Effector CD8-positive, alpha-beta T cell (primary cell): ENCODE measurements at places on chromosomes 11 and 22.

DNA sequence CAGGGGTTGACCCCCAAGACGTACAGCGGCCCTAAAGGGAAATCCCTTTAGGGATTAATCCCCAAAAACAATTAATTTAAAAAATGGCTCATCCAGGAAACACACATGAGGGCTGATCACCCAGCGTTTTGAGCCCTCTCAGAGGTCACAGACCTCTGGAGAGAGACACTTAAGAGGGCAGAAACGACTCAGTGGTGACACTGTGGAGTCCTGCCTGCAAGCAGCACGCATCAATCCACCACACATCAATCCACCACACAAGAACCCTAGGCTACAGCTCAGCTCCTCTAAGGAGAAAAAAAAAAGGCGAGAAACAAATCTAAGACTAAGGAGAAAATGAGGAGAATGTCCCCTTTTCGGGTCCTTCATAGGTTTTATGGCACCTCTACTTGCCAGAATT, 12.5 kb upstream of the SELENOH start:
- DNase-seq: no peak

DNA sequence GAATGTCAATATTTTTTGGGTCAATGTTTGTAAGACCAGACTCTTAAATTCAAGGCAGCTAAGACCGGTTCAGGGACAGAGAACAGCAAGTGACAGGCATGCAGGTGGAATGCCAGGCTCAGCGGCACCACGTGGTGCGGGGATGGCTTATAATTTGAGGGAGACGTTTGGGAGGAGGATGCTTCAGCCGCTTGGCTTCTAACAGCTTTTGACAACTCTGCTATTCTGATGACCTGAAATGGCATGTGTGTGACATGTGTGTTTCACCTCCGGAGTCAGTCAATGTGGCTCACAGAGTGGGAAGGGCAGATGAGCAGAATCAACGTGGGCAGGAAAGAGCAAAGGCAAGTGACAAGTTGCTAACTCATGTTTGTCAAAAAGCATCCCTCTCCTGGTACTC, 228.3 kb downstream of the KIRREL3 start:
- DNase-seq: no peak

- no peak for DNase-seq
Observed at GRCh38 chr22:47659467-47660223, 897.2 kb downstream of the TBC1D22A start.

GRCh38 chr11:62771144-62772021, at the start of gene TAF6L:
Gene TAF6L, plus strand, starts transcription at chr11:62771396. Its CDS starts 4,388 bp downstream, at chr11:62775784.
- peak; percentile 89 for DNase-seq

- no peak for DNase-seq
Observed at GRCh38 chr11:126526471-126526870, 171.0 kb downstream of the ST3GAL4 start.

GRCh38 chr11:1220941-1221721, 1.7 kb upstream of the MUC5B start:
- DNase-seq: no peak

GRCh38 chr11:92050305-92050704, 174.3 kb upstream of the FAT3 start:
- DNase-seq: no peak

DNA sequence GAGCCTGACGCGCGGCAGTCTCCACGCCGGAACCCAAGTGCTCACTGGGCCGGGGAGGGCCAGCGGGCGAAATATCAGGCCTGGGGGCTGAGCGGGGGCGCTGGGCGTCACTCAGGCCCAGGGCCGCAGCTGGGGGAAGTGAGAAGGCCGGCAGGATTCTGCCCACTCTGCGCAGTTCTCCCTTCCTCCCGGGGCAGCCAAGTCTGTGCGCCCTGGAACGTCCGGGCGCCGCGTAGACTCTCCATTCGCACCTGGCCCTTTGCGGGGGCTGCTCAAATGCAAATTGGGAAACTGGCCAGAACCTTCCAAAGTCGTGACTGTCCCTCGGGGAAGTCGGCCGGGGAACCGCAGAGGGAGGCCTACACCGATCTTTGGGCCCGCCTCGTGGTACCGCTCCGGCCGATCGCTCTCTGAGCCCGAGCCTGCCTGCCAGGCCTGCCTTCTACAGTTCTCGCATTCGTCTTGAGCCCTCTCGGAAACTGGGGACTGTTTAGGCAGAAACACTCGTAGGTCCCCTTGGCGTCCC, 2.2 kb upstream of the SLC6A5 start:
- DNase-seq: no peak

- DNase-seq: no peak
Observed at GRCh38 chr11:70530629-70531185, 132.4 kb downstream of the CTTN start.

GRCh38 chr11:45382133-45382878, 96.2 kb upstream of the SYT13 start:
- DNase-seq: no peak

- no peak for DNase-seq
Observed at GRCh38 chr11:8309311-8309710, 45.6 kb upstream of the LMO1 start.

DNA sequence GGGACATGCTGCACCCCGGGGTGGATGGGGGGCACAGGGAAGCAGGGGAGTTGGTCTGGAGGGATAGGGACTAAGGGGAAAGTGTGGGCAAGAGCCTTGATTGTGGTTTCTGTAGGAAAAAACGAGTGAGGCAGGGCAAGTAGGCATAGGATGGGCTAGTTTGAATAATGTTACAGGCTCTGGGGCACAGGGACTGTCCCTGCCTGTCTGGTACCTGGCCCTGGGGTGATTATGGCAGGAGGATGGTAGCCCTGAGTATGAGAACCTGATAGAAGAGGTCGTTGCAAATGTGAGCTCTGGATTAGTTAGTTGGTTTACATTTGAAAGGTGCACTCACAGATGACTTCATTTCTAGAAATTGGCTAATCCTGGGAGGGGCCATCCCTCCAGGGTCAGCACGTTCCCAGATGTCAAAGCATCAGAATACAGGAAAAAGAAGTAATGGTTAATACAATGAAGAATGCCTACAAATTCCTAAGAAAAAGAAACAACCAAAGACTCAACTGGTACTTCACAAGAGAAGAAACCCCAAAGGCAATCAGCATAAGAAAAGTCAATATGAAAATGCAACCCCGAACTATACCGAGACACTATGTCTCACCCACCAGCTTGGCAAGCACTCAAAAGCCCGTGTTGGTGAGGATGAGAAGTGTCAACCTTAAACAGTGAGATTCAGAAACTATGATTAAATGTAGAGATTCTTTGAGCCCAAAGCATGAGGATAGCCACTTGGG, 11.3 kb upstream of the SMIM38 start:
- DNase-seq: no peak

DNA sequence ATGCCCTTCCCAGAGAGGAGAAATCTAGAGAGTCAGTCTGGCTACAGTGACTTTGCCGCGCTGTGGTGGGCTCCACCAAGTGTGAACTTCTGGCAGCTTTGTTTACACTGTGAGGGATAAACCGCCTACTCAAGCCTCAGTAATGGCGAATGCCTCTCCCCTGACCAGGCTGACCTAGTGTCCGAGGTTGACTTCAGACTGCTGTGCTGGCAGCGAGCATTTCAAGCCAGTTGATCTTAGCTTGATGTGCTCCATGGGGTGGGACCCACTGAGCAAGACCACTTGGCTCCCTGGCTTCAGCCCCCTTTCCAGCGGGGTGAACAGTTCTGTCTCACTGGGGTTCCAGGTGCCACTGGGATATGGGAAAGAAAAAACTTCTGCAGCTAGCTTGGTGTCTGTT, 38.6 kb upstream of the PTH start:
- no peak for DNase-seq

DNA sequence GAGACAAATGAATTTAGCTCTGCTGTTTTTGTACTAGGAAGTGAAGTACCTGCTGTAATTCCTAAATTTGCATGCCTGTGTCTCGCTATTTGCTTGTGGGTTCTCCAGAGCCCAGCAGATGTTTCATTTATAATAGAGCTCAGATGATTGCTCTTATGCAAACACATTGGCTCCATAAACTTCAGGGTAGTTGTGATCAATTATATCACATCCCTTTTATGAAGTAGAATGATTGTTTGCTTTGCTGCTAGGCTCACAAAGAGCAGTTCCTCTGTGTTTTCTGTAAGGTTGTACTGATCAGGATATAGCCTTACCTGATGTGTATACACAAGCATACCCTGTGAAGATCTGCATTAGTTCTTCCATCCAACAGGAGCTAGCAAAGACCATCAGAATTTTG, 64.1 kb downstream of the C11orf87 start:
- no peak for DNase-seq

- no peak for DNase-seq
Observed at GRCh38 chr11:19679952-19680828, 32.4 kb upstream of the NAV2 start.

DNA sequence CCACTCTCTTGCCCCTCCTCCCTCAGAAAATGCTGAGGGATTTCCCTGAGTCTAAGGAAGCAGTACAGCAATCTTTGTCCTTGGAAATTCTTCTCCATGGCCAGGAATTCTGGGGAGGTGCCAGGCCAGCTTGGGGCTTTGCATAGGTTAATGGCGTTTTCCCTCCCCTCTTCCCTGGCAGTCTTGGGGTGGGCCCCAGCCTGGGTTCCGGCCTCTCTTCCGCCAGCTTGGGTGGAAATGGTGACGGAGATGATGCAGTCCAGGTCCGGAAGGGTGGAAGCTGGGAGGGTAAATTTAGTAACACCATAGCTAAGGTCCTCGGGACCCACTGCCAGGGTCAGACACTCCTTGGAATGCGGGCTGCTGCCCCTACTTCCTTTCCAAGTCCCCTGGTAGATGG, 5.0 kb downstream of the PHLDB1 start:
- no peak for DNase-seq

DNA sequence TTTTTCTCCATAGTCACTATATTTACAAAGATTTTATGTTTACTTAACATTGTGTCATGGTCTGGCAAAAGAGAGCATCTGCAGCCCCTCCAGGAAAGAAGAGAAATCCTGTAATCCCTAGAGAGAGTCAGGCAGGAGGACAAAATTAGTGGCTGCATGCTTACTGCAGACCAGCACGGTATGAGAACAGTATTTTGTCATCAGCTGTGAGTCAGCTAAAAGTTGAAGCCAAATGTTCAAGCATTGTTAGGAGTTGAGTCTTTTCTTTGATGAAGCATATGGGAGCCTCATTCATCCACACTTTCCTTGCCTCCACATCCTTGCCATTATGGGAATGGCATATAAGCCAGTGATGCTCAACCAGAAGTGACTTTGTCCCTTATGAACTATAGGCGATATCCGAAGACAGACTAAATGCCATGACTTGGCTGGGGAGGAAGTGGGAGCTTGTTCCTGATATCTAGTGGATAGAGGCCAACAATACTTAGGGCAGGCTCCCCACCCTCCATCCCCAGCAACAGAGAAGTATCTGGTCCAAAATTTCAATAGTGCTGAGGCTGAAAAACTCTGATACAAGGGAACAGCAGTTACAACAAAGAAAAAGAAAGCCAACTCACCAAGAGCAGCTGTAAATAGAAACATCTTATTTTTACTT, 112.0 kb upstream of the OR5AK2 start:
- no peak for DNase-seq

DNA sequence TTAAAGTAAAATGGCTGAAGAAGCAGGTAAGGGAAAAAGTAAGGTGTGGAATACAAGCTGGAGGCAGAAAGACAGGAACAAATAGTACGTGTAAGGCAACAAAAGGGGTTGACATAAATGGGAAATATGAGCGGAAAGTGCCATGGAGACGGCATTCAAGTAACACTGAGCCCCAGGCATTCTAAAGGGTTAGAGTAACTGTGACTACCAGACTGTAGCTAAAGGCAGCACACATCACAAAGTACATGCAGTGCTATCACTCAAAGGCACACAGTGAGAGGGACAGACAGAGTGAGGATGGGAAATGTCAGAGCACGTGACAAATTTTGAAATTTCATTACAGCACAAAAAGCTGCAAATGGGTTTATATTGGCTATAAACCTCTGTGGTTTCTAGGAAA, 13.9 kb upstream of the MAML2 start:
- no peak for DNase-seq

DNA sequence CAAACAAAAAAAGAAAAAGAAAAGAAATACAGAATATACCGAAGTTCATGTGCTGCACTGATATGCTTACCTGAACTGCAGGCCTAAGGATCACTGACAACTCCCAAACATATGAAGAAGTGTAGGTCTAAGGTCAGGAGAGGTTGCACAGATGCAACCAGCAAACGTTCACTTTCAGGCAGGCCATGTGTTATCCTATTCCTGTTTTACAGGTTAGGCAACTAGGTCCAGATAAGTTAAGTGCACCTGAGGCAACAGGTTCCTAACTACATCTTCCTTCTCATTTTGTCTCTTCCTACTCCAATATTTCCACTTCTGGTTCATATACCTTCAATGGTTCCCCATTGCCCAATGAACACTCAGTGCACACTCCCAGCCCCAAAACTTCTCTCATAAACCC, 15.1 kb downstream of the PI4KA start:
- no peak for DNase-seq

DNA sequence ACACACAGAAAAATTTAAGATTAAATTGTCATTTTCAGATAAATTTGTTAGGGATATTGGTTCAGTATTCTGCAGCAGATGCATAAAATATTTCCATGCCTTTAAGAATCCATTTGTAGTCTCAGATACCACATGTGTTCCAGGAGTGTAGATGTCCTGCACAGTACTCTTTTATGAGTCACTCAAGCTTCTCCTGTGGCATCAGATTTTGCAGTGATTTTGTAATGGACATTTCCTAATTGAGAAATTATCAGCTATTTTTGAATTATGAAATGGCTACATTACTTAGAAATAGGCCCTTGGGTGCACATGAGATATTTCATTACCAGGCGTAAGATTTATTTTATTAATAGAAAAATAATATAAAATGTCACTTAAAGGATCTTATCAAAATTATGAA, 18.9 kb downstream of the MMP3 start:
- no peak for DNase-seq

DNA sequence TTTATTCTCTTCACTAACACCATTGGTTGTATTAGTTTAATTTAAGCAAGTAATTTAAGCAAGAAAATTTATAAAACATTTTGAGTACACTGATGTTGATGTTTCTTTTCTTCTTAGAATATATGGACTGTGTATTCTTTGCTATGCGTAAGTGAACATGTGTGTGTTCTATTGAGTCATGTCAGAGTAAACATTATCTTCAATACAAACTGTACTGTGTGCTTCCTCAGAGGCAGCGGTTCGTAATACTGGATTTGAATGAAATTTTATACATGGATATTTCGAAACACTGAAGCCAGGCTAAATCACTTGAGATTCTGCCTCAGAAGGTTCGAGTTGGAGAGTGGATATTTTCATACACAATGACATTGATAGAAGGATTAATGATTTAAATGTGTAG, 452.6 kb downstream of the LUZP2 start:
- DNase-seq: no peak

DNA sequence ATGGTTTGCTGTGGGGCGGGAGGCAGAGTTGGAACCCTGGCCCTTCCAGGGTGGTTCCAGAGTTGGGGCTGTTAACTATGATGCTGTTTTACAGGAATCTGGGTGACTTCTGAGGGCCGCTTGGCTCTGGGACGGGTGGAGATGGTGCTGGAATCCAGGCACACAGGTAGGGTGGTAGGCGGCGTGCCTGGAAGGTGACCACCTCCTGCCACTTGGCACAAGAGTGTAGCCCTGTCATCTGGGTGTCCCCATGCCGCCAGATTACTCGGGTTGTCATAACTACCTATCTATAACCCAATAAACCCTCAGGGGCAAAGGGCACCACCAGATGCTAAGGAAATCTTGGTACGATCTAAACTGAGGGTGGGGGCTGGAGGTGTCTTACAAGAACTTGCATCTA, 1.3 kb downstream of the CARS1 start:
- no peak for DNase-seq
